ENCODE measurements at places on chromosomes 12 and 14.

GRCh38 chr14:58987591-58987990, 200.9 kb upstream of the DAAM1 start:
- no peak for DNase-seq

DNA sequence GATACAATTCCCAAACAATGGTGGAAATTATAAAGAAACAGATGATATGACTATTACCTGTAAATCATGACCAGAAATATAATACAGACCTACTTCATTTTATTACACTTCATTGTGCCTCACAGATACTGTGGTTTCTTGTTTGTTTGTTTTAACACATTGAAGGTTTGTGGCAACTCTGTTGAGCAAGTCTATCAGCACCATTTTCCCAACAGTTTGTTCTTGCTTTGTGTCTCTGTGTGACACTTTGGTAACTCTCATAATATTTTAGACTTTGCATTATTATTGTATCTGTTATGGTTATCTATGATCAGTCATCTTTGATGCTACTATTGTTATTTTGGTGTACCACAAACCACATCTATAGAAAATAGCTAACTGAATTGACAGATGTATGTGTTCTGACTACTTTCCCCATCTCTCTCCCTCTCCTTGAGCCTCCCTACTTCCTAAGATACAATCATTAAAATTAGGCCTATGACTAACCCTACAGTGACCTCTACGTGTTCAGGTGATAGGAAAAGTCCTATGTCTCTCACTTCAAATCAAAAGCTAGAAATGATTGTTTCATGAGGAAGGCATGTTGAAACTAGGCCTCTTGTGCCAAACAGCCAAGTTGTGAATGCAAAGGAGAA, 49.1 kb downstream of the FBXO33 start:
- no peak for DNase-seq

GRCh38 chr12:106133136-106134087, 5.3 kb downstream of the NUAK1 start:
- no peak for DNase-seq

DNA sequence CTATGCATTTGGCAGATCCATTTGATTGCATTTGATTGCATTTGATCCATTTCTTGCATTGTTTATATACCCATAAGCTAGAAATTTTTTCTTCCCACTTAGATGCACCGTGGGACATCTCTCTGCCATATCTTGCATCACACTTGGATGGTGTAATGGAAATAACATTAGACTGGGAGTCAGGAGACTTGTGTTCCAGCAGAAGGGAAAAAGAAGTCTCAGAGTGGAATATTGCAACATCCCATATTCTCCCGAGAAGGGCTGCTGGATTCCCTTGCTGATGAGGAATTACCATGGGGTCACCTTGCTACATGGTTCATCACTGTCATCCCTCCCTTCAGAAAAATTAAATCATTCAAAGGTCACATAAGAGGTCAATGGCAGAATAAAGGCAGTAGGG, 78.1 kb downstream of the KSR2 start:
- DNase-seq = no peak

GRCh38 chr14:104939666-104940410, 15.2 kb downstream of the PLD4 start:
- no peak for DNase-seq

GRCh38 chr14:92105893-92106142, 564 bp downstream of the ATXN3 start:
- peak; percentile 40 for DNase-seq

GRCh38 chr12:68451261-68452077, 119.3 kb upstream of the MDM1 start:
- DNase-seq = peak; percentile 48

DNA sequence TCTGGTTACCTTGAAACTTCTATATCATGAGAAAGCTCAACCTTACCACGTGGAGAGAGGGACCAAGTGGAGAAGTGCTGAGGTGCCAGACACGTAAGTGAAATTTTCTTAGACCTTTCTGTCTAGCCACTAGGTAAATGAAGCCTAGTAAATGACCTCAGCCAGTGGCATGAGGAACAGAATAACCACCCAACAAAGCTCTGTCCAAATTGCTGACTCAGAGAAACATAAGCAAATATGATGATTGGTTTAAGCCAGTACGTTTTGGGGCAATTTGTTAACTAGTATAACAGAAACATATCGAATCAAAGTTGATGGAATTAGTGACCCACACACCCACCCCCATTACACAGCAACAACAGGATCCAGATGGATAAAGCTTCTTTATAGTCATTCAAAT, 75.2 kb upstream of the MAX start:
- no peak for DNase-seq

- DNase-seq = no peak
Measured at GRCh38 chr12:126419131-126419530, 1353.9 kb downstream of the AACS start.

Measured in AG08396 (cell line).